ENCODE measurements at places on chromosomes 13 and 19. TPM values are rescaled to one million over a fixed set of nuclear protein-coding genes. Genes with fewer than 3 reads are reported as not detected.

- no peak for DNase-seq
Measured at GRCh38 chr13:102405499-102406100, 3.8 kb upstream of the FGF14 start.

ZNF415 gene
- 13.1 TPM for total RNA-seq

ZNF90 gene
- total RNA-seq: 28.0 TPM

PLK5 gene
- total RNA-seq: 0.38 TPM

MCF2L gene
- total RNA-seq: 30.9 TPM

GRCh38 chr13:21218351-21219035 is 42.0 kb downstream of the MRPL57 start:
- no peak for DNase-seq

ZNF837 gene
- total RNA-seq: 3.1 TPM

- no peak for DNase-seq
Measured at GRCh38 chr13:110310541-110311442, 3.7 kb downstream of the COL4A2 start.

DNA sequence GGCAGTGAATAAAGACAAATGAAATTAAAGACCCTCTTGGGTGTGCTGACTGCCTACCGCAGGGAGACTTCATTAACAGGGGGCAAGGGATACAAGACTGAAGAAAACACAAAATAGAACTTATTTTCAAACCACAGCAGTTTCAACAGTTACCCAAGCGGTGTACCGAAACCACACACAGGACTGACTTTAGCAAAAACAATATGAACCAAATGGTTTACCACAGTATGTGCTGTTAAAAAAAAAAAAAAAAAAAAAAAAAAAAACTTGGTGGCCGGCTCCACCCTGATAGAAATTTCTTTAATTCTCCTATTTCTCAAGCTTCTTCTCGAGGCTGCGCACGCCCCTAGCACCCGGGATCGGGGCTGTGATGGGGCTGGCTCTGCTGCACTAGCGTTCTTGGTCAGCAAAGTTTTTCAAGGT is 42.6 kb downstream of the KLF2 start:
- no peak for DNase-seq

GRCh38 chr13:88979465-88980175 is 1308.4 kb downstream of the SLITRK5 start:
- no peak for DNase-seq

- DNase-seq: no peak
Measured at GRCh38 chr19:14318873-14319272, 62.4 kb upstream of the ADGRE5 start.

OR10H1 gene
- total RNA-seq: not detected

GRCh38 chr13:30113983-30114570 is 193.3 kb downstream of the KATNAL1 start:
- no peak for DNase-seq

ZIM2 gene
- not detected for total RNA-seq

DNA sequence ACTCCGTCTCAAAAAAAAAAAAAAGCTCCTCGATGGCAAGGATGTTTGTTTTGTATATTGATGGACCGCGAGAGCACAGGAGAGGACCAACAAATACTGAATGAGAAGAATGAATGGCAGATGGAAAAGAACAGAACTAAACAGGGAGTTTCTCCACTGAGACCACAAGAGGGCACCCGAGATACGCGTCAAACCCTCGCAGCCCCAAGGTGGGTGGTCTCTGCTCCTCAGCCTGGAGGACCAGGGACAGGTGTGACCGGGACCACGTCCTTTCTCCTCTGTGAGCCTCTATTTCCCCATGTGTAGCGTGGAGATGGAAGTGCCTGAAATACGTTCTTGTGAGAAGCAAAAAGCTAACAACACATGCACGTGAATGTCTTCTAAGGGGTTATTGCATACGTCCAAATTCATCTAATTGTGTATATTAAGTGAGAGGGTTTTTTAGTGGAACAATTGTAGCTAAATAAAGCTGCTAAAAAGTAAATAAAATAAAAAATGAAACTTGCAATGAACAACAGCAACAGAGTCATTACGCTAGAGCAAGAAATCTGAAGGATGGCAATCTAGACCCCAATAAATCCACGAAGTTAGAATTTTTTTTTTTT is 8.3 kb upstream of the CDC42EP5 start:
- no peak for DNase-seq

- no peak for DNase-seq
Measured at GRCh38 chr19:48302600-48302959, 22.8 kb upstream of the EMP3 start.

All from mesothelial cell of epicardium (in vitro differentiated cells).